ENCODE measurements at places on chromosomes 7 and 10.

- DNase-seq: no peak
Measured at GRCh38 chr7:157806711-157807110, 469.9 kb downstream of the DNAJB6 start.

GRCh38 chr7:19247017-19247416, 101.8 kb upstream of the FERD3L start:
- DNase-seq: no peak

DNA sequence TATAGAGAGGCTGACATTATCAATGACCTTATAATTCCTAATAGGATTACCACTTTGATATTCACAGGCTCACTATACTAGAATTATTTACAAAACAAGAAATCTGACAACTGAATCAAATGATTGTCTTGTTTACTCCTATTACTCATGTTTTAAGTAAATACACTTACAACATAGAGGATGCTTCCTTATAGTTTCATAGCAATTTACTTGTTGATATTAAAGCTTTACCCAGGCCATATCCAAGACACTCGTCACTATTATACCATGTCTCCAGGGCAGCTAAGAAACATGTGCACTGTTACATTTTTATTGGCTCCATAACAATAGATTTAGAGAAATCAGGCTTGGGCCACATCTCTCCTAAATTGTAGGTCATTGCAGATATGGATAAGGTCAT, 276.9 kb downstream of the HGF start:
- no peak for DNase-seq

DNA sequence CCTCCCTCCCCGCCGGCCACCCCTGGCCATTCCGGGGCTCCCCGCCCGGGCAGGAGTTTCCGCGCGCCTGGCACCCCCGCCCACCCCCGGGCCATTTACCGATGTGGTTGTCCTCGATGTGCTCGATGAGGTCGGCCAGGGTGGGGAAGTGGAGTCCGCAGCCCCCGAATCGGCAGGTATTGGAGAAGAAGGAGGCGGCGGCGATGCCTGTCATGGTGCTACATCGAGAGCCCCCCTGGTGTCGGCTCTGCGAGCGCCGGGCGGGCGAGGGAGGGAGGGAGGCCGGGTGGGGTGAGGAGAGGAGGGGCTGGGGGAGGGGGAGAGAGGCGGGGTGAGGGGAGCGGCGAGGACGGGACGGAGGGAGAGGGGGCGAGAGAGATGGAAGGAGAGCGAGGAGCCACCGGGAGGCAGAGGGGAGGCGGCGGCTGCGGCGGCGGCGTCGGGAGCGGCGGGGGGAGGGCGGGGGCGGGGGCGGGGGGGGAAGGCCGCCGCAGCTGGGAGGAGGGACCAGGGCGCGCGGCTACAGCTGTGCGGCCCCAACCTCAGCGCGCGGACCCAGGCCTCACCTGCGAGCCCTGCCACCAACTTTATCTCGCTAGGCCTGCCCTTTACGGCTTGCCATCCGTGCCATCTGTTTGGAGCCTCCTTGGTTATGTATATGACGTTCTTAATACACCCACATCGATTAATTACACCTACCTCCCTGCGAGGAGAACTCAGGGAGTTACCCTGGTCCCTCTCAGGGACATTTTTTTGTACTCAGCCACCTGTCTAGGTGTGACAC, at the start of gene JAZF1:
Gene JAZF1 (minus strand): TSS at position 432 of the 784 bp plus-strand sequence.
- DNase-seq: peak; percentile 78

DNA sequence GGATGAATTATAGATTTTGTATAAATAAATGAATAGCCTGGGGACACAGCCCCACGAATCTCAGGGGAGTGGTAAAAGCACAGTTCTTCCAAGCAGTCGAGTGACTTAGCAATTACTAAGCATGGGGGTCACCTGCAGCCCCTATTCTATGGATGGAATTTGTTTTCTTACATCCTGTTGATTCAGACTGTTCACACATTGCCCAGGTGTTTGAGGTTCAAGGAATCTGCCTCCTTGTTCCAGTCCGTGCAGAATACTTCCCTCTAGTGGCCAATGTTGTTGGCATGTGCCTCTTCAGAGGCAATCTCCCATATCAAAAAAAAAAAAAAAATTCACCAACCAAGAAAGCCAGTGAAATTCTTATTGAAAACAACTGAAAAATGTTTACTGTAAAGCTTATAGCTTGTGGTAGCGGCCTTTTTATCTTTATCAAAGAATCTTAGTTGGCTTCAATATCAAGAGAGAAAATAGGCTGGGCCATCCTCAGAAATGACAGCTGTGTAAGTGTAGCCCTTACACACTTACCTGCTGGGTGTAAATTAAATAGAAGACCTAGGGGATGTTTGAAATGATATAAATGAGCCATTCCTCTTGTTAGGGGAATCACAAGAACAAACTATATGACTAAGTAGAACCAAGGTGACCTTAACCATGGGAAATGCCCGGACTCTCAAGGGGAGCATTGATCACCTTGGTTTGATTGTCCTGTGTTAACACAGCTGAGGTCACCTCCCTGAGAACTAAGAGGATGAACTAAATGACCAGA, 7.8 kb downstream of the LIPM start:
- DNase-seq: peak; percentile 65

GRCh38 chr10:13526948-13527863, 1.6 kb downstream of the BEND7 start:
- peak; percentile 79 for DNase-seq

GRCh38 chr7:147650991-147651390, 939.6 kb upstream of the C7orf33 start:
- DNase-seq: no peak

DNA sequence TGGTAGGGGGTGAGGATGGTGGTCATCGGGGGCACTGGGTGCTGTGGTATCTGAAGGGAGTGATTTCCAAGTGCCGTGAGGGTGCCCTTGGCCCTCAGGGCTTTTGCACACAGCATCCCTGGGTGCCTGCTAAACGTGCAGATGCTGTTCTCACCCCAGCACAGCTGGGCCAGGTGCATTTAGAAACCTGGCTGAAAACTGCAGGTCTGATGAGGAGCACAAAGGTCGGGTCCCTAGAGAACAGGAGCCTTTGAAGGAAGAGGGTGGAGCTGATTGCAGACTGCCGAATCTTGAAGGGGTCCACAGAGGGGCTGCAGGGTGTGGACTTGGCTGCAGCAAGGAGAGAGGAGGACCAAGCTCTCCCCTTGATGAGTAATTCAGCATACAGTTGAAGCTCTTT, 32.0 kb downstream of the ZMIZ1 start:
- DNase-seq: no peak

DNA sequence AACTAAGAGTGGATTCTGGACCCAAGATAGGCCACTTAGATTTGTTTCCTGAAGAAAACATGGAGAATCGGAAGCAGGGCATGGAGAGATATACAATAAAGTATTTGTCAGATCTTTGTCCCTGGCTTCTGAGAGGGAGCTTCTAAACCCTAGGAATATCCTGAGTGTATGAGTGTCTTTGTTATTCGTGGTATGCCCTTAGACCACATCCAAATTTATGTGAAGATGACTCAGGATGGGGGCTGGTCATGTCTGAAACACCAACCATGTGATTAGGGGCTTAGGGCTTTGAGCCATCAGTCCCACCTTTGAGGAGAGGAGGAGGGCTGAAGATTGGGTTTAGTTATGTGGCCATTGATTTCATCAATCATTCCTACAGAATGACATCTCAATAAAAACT, 69.7 kb upstream of the PLPP4 start:
- DNase-seq: peak; percentile 87

GRCh38 chr7:91264924-91265681, 870 bp downstream of the FZD1 start:
- DNase-seq: peak; percentile 77

GRCh38 chr10:15897287-15897686, 37.0 kb upstream of the MINDY3 start:
- peak; percentile 14 for DNase-seq

DNA sequence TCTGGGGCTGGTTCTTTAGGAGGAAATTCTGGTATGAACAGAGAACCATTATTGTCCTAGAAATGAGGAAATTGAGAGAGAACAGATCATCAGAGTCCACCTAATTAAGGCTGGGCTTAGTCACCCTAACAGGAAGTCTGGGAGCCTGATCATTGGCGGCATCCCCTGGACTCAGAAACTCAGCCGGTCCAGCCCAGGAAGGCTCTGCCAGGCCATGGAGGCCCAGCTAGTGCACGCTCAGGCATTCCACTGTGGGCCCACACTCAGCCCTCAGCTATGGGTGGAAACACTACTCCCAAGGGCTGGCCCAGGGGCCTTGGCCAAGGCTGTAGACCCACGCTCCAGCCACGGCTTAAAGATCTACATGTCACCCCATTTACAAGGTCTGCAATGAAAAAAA, 109.2 kb downstream of the PTPN20 start:
- DNase-seq: peak; percentile 40

- peak; percentile 63 for DNase-seq
Measured at GRCh38 chr10:104273286-104273685, 4.3 kb downstream of the GSTO2 start.

GRCh38 chr10:68795886-68796532, 31.3 kb upstream of the STOX1 start:
- DNase-seq: no peak

DNA sequence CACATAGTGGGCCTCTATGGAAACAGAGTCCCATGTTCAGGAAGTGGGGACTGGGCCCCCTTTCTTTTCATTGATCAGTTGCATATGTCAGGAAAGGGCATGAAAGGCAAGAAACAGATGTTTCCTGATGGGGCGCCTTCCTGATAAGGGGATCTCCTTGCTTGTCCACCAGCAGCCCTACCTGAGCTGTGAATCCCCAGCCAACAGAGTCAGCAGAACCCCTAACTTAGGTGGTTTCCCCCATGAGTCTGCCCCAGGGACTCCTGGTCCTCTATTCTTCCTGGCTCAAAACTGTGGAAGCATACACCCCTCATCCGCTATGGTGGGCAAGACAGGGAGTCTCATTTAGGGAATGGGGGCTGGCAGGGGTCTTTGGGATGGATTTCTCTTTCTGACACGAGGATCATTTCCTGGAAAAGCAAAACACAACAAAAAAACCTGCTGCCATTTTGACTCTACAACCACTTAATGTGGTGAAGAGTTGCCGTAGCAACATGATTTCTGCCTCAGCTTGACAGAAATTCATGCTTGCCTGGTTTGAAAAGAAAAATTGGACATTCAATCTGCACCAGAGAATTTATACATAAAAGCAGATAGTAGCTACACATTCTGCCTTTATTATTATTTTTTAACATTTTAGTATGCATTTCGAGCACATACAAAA, 119.8 kb downstream of the SPAG6 start:
- DNase-seq: no peak

- DNase-seq: peak; percentile 71
Measured at GRCh38 chr7:129635300-129636029, 23.9 kb downstream of the NRF1 start.

- DNase-seq: no peak
Measured at GRCh38 chr10:119132521-119133345, 28.8 kb downstream of the DENND10 start.

- DNase-seq: no peak
Measured at GRCh38 chr7:7843240-7843639, 124.8 kb upstream of the RPA3 start.

DNA sequence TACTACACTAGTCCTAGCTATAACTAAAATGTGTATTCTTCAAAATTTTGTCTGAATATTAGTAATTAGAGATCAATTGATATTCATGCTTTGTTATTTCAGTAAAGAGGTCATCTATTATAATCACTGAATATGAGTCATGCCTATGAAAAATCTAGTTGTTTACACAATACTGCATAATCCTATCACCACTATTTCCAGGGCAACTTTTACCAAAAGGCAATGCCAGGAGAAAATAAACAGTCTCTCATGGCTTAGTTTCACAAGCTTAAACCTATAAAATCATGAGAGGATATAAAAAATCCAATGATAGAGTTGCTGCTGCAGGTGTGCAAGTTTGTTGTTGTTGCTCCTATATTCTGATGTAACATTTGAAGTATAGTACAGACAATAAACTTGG, 149.9 kb upstream of the COL1A2 start:
- no peak for DNase-seq

- DNase-seq: no peak
Measured at GRCh38 chr7:31995134-31995533, 75.1 kb downstream of the PDE1C start.

Data from fibroblast of skin of abdomen (primary cell).